SK-N-DZ (cell line): ENCODE measurements at places on chromosomes 7 and 10.
A peak's percentile ranks its signal among the peaks of the same experiment; 100 is the strongest.

- no peak for DNase-seq
Observed at GRCh38 chr7:138500892-138501291, 40.8 kb downstream of the TRIM24 start.

GRCh38 chr7:25615593-25615992, 387.3 kb upstream of the NPVF start:
- DNase-seq, result no peak

DNA sequence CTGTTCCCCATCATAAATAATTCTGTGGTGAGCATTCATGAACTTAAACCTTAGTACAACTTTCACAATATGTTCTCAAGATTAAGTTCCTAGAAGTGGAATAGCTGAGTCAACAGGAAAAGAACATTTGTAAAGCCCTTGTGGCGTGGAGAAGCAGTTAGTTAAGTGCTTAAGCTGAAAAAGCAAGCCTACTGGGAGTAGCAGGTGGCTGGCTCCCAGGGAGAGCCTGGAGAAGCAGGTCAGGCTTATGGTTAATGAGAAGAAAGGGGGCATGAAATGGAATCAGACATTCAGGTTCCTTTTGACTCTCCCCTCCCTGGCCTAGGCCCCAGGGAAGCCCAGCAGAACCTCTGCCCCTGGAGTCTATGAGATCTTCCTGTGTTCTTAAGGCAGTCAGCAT, 35.3 kb downstream of the VSTM4 start:
- DNase-seq, result no peak

DNA sequence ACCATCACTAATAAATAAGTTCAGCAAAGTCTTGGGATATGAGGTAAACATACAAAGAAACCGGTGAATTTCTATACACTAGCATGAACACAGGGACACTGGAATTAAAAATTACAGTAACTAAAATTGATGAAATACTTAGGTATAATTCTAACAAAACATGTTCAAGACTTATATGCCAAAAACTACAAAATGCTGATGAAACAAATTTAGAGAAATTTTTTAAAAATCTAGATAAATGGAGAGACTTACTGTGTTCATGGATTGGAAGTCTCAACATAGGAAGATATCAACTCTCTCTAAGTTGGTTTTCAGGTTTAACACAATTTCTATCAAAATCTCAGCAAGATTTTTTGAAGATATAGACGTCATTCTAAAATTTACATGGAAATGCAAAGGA, 128.8 kb upstream of the RET start:
- DNase-seq, result no peak

DNA sequence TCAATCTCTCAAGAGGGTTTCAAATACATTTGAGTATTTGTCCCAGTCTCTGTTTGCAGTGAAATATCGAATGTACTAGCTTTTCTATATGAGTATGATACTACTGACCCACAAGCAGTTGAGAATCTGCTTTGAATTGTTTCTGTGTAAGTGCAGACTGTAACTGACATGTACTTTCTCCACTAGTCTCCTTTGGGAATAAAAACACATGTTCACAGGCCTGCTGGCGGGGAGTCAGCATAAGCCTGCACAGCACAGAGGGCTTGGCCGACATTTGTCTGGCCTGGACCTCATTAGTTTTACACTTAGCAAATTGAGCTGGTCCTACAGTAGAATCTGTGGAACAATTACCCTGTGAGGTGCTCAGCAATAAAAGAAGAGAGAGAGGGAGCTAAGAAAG, 72.6 kb downstream of the ITGB8 start:
- peak; percentile 23 for DNase-seq

- DNase-seq, result peak; percentile 52
Observed at GRCh38 chr7:97022491-97023306, 1.9 kb downstream of the DLX5 start.

DNA sequence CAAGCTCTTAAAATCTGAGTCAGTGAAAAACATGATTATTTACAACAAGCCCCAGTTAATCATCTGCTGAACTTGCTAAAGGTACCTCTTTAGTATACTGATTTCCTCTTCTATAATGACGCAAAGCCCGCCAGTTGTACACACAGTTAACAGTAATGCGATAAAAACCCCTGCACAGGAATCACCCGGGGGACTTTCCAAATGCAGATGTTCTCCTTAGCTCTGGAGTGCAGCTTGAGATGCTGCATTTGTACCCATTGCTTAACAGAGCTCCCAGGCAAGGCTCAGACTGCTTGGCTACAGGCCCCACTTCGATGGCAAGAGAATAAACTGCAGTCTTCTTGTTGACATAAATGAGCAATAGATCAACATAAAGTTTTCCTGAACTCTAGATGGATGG, 279.6 kb upstream of the HGF start:
- DNase-seq, result peak; percentile 48

DNA sequence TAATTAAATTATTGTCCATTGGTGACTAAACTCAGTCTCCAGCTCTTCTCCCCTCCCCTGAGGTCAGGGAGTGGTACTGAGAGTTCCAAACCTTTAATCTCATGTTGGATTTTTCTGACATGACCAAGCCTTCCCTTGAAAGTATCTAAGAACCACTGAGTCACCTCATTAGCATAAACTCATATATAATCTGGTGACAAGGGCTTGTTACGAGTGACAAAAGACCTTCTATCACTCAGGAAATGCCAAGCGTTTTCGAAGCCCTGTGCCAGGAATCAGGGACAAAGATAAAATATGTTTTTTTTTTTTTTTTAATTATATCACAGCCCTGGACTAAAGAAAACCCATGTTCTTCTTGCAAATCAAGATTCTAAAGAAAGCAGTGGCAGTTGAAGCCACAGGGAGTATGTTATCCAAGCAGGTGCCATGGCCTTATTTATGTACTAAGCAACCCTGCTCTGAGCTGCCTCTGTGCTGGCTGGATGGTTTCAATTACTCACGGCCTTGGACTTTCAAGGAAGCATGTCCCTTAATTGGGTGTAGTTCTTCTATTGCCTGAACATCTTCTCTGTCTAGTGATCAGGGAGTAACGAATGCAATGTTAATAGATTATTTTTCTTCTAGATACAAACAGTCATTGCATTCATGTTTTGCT, 169.0 kb upstream of the PRKCQ start:
- DNase-seq, result no peak

DNA sequence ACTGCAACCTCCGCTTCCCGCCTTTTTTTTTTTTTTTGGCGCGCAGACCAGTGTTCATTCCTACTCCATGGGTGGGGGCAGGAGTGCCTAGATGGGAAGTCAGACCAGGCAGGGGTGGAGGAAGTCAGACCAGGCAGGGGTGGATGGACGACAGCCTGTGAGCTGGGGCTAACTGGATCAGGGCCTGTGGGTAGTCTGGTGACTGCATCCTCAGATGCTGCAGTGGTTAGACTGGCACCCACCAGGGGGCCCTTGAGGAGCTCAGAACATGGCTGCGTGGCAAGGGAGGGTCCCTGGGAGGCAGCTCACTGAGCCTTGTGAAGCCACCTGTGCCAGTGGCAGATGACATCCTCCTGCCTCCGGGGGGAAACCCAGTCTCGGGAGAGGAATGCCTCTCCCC, 35.1 kb downstream of the RCC1L start:
- no peak for DNase-seq

GRCh38 chr7:112791465-112792168, 1.4 kb upstream of the TMEM168 start:
- DNase-seq, result no peak
